Activated CD4-positive, alpha-beta T cell treated with anti-CD3 and anti-CD28 coated beads for 48 hours (primary cell): ENCODE measurements at places on chromosomes 3 and 15.

DNA sequence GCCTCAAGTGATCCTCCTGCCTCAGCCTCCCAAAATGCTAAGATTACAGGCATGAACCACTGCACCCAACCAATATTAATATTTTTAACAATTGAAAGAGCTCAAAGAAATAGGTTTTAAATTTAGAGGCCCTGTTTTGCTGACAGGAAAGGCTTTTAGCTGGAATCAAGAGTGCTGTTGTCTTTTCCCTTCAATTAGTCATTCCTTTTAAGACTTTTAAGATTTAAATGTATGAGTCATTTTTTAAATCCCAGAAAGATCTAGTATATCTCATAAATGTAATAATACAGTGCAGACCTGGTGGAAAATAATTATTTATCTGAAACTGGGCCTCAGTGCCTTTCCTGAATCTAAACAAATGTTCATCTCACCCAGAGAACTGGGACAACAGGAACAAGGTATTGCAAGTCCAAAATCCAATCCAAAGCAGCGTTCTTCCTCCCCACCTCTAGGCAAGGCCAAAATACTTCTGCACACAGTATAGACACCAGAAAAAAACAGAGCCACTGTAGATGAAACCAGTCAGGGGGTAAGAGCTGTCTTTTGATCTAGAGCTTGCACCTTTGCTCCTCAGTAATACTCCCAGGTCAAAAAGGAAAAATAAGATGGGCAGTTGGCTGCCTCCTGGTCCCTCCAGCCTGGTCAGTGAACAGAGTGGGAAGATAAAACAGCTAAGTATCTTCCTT is 14.4 kb downstream of the AGTR1 start:
- DNase-seq, result no peak

DNA sequence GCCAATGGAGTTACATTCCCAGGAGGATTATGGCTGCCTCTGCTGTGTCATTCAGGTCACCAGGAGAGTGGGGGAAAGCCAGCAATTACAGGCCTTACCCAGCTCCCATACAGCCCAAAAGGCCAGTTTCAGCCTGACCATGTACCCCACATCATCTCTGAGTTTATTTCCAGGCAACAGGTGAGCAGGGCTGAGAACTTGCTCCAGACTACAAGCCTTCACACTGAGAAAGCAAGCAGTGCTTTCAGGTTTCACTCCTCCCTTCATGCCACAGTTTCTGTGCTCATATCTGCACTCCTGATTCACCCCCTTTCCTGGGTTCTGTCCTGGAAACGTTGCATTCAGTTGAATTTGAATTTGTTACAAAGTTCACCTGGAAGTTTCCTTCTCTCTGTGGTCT is 68.1 kb upstream of the ABI3BP start:
- DNase-seq, result no peak

DNA sequence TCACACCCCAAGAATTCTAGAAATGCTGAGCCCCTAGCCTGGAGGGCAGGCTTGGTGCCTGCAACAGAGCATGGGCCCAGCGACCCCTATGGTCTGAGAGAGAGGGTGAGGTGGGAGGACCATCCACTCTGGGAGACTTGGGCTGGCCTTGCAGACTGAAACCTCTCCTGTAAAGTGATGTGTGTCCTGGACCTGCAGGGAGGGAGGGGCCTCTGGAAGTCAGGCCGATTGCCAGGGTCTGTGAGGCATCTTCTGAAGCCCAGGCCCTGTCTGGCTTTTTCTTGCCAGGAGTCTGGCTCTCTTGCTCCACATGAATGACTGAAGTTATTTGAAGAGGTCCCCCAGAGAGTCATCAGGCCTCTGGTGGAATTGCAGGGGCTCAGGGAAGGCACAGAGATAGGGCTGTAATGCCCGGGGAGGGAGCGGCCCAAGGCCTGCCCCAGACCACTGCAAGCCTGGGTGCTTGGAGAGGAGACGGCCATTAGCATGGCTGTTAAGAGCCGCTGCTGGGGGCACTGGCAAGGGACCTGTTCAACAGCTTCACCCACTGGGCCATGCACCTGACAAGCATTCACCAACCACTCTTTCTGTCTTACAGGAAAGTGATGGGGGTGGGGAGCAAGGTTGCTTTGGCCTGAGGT is 56.0 kb upstream of the CHRNA7 start:
- no peak for DNase-seq

- DNase-seq, result no peak
Observed at GRCh38 chr3:16998236-16998923, 113.6 kb downstream of the PLCL2 start.

DNA sequence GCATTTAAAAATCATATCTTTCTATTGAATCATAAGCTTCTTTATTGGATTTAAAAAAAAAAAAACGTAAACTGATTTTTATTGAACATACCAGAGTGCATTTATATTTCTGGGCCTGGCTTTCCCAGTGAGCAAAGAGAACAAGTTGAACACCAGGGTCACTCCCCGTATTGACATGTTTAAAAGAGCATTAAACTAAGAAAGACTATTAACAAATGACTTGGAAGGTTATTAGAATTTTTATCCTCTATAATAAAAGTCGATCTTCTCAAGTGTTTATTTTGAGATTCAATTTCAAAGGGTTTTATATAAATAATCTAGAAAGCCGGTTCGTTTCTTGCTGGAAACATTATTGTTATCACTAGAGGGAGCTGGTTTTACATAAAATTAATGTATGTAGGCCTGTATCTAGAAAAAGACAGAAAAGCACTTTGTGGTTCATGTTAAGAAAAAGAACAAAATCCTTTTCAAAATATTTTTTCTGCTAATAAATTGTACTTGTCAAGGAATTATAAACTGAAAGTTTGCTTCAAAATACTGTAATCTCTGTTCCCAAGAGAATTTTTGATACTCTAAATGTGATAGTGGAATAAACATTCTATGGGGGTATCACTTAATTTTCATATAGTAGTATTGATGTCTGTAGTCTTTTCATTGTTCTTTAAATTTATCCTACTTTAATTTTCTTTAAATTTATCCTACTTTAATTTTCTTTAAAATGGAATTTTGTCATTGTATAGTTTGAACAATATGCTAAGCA is 321.8 kb upstream of the MME start:
- DNase-seq, result no peak

- DNase-seq, result no peak
Observed at GRCh38 chr3:194092881-194093301, 43.1 kb upstream of the HES1 start.

- no peak for DNase-seq
Observed at GRCh38 chr15:43243020-43243645, 22.3 kb upstream of the EPB42 start.

DNA sequence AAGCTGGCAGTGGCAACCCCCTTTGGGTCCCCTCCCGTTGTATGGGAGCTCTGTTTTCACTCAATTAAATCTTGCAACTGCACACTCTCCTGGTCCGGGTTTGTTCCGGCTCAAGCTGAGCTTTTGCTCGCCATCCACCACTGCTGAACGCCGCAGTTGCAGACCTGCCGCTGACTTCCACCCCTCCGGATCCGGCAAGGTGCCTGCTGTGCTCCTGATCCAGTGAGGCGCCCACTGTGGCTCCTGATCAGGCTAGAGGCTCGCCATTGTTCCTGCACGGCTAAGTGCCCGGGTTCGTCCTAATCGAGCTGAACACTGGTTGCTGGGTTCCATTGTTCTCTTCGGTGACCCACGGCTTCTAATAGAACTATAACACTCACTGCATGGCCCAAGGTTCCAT is 22.8 kb downstream of the CHST2 start:
- no peak for DNase-seq

DNA sequence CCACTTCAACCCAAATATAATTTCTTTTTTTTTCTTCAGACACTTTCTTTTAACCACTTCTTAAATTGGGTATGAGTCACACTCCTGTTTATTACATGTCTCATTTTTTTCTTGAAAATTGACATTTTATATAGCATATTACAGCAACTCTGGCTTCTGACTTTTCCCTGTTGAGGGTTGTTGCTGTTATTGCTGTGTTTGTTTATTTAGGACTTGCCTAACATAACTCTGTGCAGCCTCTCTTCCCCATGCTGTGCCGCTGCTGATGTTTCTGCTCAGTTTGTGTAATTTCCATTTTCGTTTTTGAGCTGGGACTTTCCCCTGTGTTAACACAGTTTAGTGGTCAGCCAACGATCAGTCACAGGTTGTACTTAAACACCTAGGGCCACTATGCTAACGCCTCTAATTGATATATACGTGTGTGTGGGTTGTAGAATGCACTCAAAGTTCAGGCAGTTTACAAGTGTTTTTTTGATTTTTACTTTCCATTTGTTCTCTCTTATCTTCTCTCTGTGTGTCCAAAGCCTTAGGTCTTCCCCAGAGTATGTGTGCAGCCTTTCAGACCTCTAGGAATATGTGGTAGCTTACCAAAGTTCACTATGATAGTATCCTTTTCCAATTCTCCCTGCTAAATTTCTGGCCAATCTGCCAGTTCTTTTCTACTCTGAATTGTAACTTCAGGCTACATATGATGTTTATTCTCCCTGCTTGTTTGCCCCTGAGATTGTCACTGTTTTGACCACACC is 337.2 kb downstream of the ZBTB20 start:
- DNase-seq, result peak; percentile 8

- no peak for DNase-seq
Observed at GRCh38 chr3:149134575-149134974, 5.1 kb downstream of the HPS3 start.

DNA sequence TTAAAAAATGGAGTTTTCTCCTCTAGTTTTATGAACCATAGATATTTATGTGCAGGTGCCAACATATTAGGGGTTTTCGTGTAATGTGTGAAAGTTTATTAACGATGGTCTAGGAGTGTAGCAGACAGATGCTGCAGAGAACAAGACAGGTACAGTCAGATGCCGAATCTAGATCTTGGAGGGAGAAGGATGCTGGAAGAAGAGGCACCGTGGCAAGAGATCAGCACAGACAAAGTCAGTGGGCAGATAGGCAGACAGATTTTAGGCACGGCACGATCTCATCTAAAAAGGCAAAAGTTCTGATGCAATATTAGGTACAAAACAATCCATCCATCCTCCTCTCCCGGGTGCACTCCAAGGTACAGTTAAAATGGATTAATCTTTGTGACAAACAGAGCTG is 161.6 kb downstream of the TIGIT start:
- no peak for DNase-seq

DNA sequence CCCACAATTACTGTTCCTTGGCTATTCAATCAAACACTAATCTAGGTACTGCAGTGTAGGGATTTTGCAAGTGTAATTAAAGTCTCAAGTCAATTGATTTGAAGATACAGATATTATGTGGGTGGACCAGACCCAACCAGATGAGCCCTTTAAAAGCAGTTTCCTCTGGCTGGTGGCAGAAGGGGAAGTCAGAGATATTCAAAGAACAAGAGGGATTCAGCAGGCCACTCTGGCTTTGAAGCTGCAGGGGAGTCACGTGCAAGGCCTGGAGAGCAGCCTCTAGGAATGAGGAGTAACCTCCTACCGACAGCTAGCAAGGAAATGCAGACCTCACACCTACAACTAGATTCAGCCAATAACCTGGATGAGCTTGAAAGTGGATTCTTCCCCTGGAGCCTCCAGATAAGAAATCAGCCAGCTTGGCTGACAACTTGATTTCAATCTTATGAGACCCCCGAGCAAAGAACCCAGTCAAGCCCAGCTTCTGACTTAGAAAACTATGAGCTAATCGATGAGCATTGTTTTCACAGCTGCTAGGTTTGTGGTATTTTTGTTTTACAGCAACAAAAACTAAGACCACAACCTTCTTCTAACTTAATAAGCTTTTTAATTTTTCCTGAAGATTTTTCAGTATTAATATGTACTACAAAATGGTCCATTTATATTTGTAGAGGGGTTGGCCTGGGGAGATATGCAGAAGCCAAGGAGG is 13.4 kb downstream of the HACD2 start:
- no peak for DNase-seq

- DNase-seq, result no peak
Observed at GRCh38 chr15:36499412-36500389, 79.7 kb upstream of the CDIN1 start.

DNA sequence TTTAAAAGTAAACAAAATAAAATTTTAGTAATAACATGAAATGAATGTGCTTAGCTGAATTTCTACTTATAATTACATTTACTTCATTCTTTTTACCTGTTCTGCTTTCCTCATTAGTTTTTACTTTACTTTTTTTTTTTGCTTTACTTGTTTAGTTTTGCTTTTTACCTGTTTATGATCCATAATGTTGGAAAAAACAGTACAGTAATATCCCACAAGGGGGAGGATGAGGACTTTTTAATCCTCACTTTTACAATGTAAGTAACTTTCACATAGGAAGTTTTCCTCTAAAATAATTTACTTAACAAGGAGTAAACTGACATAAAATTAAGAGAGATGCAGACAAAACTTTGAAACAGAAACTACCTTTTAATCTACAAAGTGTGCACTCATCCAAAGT is 268.7 kb downstream of the TBC1D5 start:
- no peak for DNase-seq

DNA sequence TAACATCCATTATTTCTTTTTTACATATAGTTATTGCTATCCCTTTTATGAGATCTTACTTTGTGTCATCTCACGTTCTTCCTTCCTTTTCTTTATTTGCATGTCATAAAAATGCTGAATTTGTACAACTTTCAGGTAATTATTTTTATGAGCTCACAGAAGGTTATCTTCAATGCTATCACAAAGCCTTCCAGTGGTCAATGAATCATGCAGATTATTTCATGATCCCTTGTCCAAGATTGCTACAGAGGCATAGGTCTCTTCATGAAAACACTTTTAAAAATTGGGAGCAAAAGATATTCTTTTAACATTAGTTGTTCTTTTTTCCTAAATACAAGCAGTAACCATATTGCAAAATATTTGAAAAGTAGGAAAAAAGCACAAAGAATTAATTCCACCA is 880.1 kb upstream of the NR2F2 start:
- no peak for DNase-seq

DNA sequence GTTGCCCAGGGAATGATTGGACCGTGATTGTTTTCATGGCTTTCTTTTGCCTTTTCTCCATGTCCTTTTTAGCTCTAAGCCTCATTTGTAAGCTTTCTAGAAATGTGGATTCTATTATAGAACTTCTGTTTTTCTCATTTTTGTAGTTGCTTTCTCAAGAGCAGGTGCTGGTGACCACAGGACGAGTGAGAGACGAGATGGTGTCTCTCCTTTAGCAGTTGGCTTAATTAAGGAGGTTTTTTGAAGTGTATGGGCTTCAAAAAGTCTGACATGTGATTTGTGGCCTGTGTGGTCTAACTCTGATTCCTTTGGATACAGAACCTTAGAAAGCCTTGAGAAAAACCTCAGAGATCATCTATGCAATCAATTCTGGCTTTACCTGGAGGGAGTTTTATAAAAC is 292.8 kb downstream of the LPP start:
- DNase-seq, result no peak

DNA sequence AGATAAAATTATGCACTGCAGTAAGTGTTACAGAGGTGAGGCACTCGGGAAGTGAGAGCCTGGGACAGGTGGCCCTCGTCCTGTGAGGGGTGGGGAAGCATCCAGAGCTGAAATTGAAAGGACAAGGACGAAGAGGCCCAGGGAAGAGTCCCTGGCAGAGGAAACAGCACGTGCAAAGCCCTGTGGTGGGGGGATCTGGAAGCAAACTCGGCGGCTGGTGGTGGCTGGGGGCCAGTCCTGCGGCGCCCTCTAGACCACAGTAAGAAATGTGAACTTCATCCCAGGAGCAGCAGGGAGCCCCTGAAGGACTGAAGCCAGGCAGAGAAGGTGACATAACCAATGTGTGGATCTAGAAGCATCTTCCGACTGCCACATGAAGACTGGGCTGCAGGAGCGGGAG is 42.8 kb downstream of the GRIP2 start:
- DNase-seq, result no peak

- no peak for DNase-seq
Observed at GRCh38 chr3:73571238-73571794, 53.4 kb downstream of the PDZRN3 start.
